ENCODE measurements at places on chromosomes 5 and 9. TPM values are rescaled to one million over a fixed set of nuclear protein-coding genes. Genes with fewer than 3 reads are reported as not detected.

Gene GLDC
- total RNA-seq, result 14.7 TPM

Gene HSD17B3
- total RNA-seq, result 0.31 TPM

Gene EFNA5
- 20.0 TPM for total RNA-seq

Gene CD14
- 4.0 TPM for total RNA-seq

Gene IARS1
- 124 TPM for total RNA-seq

Gene CCNI2
- total RNA-seq, result 0.20 TPM

Gene TENT4A
- 22.3 TPM for total RNA-seq

Gene ALDH7A1
- total RNA-seq, result 75.3 TPM

Gene BTNL3
- total RNA-seq, result not detected

Gene CDX1
- total RNA-seq, result not detected

Gene TMED9
- total RNA-seq, result 275 TPM

Gene KIF24
- total RNA-seq, result 4.1 TPM

Gene FIBCD1
- total RNA-seq, result 14.4 TPM

Gene PAEP
- 0.20 TPM for total RNA-seq

Gene ZNF366
- not detected for total RNA-seq

Gene CNTNAP3B
- 19.2 TPM for total RNA-seq

Gene MEIKIN
- not detected for total RNA-seq

Gene MARCHF3
- 0.90 TPM for total RNA-seq

Gene PCDHGC5
- total RNA-seq, result not detected

Gene RASGRF2
- total RNA-seq, result 2.4 TPM

Gene ITK
- total RNA-seq, result 0.09 TPM

Gene C1QTNF3
- 0.23 TPM for total RNA-seq

Gene MARCOL
- total RNA-seq, result not detected

Gene PCDHA1
- total RNA-seq, result 0.10 TPM

Gene SLC4A9
- total RNA-seq, result not detected

Gene NOL6
- total RNA-seq, result 69.6 TPM

Gene OBP2B
- not detected for total RNA-seq

Gene CCDC180
- total RNA-seq, result 0.25 TPM

Gene TRIP13
- total RNA-seq, result 54.3 TPM

Gene PNPLA7
- total RNA-seq, result 0.63 TPM

Gene COL5A1
- 37.9 TPM for total RNA-seq

Gene IL7R
- total RNA-seq, result 1.0 TPM

Gene IFNA2
- total RNA-seq, result not detected

Gene BARHL1
- total RNA-seq, result not detected

Gene REEP2
- total RNA-seq, result 7.5 TPM

Gene GRXCR2
- not detected for total RNA-seq
